Neural crest cell (in vitro differentiated cells): ENCODE measurements at places on chromosomes 2 and 18.

GRCh38 chr2:107742460-107743027 is 84.1 kb upstream of the RGPD4 start:
- no peak for DNase-seq

DNA sequence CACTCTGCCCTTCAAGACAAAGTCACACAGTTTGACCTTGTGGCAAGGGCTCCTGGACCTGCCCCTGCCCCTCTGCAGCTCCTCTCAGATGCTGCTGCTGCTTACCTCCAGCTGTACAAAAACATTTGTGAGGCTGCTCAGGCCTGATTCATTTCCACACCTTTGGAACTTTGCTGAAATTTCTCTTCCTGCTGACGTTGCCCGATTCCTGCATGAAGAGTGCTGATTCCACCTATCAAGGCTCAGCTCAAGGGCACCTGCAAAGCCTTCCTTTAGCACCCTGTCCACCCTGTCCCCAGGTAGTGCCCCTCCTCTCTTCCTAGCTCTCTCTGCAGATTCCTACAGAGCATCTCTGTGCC is 738.3 kb upstream of the HS6ST1 start:
- DNase-seq = no peak

- no peak for DNase-seq
These were observed 158.8 kb upstream of the CYRIA start for GRCh38 chr2:16824472-16824871.

DNA sequence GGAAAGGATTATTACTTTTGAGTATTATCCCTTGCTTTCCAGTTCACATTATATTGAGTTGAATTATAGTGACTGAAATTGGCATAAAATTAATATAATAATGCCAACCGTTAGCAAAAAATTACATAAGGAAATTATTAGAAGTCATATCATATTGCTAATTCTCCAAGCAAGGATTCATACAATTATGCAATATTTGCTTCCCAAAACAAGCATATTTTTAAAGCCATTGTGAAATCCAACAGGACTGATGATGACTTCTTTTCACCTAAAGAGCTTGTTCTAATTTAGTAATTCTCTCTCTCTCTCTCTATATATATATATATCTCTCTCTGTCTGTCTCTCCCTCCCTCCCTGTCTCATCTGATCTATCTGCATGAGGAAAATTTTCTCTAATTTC is 283.5 kb downstream of the DSEL start:
- DNase-seq = no peak

DNA sequence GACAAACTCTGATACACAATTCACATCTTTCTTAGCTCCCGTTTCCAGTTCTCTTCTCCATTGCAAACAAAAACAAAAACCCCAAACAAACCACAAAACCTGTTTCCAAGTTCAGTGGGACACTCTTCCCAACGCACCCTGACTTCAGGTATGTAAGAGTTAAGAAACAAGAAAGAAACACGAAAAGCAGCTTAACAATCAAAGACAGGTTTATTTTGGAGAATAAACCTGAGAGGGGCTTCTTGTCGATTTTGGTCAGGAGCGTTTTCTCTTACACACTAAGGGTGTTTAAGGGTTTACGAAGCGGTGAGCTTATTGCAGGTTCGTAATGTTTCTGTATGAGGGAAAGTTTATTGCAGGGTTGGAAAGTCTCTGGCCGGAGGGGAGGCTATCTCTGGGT is 905 bp upstream of the ATG16L1 start:
- no peak for DNase-seq

DNA sequence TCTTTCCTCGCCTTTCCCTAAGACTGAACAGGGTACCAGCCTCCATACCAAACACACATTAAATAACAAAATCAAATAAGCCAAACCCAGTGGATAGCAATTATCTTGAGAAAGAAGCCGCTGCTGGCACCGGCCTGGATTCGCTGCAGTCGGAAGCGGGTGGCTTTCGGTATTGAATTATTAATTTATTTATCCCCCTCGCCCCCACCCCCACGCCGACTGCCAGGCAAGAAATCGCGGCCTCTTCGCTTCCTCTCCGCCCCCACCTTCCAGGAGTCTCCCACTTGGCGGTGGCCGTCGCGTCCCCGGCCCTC is 370 bp upstream of the ZNF804A start:
- no peak for DNase-seq

DNA sequence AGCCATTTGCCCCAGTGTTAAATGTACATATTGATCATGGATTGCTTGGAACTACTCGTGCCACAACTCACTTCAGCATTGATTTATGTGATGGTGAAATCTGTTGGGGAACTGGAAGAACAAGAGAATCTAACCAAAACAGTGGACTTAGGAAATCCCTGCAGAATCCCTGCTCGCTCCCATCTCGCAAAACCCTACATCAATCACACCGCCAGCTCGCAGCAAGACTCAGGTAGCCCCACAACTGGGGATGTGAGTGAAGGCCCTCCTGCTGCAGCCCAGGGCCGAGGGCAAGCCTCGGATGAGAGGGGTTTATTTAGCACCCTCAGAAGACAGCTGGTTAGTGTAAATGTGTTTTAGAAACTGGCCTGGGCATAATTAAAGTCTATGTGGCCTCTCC is 171.6 kb downstream of the ANAPC1 start:
- no peak for DNase-seq

DNA sequence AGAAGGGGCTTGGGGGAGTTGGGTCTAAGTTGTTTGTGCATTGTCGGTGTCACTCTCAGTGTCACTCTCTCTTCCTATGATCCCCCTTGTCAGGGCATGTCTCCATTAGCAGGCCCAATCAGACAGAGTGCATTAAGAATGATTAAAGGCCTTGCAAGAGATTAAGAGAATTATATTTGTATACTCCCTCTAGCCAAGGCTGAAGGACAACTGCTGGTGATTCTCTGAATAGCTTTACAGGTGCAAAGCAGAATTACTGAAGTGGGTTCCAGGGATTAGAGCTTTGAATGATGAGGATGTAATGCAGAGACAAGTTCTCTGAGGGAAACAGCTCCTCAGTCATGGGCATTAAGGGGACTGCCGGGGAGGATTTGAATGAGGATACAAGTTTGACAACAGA is 104.8 kb upstream of the LGALSL start:
- no peak for DNase-seq

- no peak for DNase-seq
These were observed 7.3 kb upstream of the PRLH start for GRCh38 chr2:237558961-237559641.

GRCh38 chr2:10103179-10103578 is 19.4 kb upstream of the RRM2 start:
- no peak for DNase-seq

GRCh38 chr18:37335409-37335736 is 230.2 kb downstream of the CELF4 start:
- peak; percentile 6 for DNase-seq

GRCh38 chr2:209181984-209182383 is 241.9 kb upstream of the MAP2 start:
- DNase-seq = no peak

GRCh38 chr2:149732730-149733290 is 145.2 kb upstream of the MMADHC start:
- DNase-seq = no peak

DNA sequence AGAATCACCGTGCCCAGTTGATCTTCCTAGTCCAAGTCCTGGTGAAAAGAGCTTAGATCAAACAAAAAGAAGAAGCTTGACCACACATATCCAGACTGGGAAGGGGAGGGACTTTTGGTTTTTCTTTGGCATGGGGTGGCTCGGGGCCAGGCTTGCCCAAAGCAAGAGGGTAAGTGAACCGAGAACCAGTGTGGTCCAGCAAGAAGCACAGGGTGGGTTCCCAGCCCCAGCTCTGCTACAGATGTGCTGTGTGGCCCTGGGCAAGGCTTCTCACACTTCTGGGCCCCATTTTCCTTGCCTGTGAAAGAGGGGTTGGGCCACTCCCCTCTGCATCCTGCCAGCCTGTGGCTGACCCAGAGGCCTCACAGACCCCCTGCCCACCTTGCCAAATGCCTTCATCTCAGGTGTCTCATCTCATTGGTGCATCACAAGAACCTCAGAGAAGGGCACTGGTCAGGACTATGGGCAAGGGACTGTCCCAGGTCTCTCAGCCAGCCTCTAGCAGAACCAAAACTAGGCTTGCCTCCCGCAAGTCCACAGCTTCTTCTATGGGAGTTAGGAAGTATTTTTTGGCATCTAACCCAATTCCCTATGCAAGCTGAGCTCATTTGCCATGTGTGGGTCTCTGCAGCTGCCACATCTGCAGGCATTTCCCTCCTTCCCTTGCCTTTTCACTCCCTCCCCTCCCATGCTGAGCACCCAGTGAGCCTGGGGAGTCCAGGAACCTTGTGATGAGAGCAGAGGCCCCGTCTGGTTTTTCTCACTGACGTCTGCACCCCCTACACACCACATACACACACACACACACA is 6.9 kb downstream of the ATP6V1B1 start:
- DNase-seq = no peak

DNA sequence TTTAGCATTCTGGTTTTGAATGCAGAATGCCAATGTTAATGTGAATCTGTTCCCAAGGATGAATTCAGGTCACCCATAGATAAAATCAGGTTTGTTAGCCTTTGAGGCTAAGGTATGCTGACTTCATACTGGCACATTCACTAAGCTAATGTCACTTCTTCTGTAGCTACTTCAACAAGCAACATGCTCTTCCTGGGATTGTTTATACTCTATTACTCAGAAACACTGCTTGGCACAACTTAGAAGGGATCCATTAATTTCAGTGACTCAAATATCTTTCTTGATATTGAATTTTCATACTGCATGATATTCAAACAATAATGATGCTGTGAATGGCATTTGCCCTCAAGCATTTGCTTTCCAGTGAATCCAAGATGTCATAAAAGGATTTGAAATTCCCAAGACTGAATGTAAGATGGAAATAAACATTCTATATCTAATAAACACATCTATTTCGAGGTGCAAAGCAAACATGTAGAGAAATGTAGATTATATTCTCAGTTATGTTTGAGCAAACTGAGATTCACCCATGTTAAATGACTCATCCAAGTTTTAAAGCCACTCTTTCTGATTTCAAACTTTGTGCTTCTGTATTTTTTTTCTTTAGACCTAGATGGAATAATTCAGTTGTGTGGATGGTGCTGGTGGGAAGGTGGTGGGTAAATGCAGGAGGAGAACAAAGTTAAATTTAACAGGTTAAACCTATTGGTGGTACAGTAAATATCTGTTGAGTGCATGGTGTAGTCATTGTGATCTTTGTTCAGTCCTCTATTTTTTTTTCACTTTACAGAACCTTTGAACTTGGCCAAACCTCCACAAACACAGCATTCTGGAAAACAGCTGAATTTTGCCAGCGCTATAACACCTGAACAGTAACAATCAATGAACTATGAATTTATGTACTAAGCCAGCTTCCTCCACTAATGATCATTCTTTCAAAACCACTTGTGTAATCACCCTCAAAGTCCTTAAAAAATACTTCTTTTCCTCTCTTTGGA is 162.1 kb upstream of the XIRP2 start:
- DNase-seq = no peak

DNA sequence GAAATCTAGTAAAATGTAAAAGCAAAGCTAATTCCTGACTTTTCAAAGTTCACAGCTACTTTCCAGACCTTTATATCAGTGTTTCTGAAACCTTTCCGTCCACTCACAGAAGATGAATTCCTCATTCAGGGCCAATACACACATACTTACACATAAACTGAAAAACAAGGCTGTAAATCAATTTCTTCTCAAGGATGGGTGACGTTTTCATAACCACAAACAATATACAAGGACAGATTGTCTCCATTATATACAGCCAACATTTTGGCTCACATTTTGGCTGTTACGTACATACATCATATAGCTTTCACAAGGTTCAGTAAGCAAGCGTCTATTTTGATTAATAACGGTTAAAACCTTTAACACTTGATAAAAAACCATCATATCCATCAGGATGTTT is 1.4 kb downstream of the RPRD1A start:
- DNase-seq = no peak

GRCh38 chr2:50396298-50396631 is 635.7 kb downstream of the NRXN1 start:
- DNase-seq = no peak

- no peak for DNase-seq
These were observed 22.2 kb downstream of the ZNF516 start for GRCh38 chr18:76472829-76473228.

DNA sequence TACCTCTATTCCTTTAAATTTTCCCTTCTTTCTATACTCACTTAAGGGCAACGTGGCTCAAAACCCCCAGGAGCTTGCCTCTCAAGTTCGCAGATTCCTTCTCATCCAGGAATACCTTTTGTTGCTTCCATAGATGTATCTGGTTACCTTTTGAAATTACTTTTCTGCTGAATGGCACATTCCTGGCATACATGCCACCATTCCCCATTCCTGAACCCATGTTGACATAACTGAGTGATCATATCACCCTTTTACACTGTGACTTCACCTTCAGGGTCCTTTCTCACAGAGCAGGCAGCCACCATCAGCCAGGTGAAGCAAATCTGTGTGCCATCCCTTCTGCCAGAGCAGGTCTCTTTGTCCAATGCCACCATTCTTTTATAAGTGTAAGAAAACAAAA is 615.8 kb downstream of the ARHGAP15 start:
- no peak for DNase-seq

DNA sequence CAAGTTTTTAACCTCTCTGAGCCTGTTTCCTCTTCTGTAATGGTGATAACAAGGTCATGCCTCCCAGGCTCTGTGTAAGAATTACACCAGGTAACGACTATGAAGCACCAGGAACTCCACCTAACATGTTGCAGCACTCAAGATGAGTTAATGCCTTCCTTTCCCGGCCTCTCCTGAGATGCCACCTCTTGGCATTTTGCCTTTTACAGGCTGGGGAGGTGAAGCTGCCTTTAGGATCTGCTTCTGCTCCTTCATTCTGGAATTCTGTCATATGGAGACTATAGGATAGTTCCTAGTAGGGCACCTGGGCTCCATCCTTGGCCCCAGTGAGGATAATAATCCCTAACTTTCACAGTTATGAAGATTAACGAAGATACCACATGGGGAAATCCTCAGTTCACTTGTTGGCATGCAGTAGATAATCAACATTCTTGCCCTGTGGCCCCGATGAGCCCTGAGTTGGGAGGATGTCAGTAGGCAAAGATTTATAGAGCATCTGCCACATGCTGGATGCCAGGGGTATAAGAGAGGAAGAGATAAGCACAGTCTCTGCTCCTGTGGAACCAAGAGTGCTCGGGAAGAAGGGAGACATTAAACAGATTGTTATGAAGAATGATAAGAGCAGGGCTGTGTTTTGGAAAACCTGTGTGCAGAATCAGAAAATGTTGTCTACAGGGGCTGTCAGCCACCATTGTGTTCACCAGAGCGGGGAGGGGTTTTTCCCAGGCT is 43.9 kb upstream of the KCNF1 start:
- DNase-seq = no peak

DNA sequence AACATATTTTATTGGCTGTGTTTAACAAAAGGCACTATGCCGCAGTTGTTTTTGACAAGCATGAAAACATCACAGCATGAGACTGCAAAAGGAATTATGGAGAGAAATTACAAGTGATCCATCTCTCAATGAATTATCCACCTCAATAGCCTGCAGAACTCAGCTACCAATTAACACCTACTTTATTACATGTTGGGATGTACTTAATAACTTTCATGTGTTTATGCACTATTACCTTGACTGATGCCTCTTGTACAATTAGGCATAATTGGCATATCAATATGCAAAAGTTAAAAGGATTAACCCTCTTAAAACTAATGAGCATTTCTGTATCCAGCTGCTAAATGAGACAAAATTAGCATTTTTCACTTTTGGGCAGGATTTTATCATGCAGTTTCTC is 27.8 kb downstream of the ARHGAP15 start:
- DNase-seq = no peak
